ENCODE measurements at places on chromosomes 4 and X.
A peak's percentile ranks its signal among the peaks of the same experiment; 100 is the strongest.

DNA sequence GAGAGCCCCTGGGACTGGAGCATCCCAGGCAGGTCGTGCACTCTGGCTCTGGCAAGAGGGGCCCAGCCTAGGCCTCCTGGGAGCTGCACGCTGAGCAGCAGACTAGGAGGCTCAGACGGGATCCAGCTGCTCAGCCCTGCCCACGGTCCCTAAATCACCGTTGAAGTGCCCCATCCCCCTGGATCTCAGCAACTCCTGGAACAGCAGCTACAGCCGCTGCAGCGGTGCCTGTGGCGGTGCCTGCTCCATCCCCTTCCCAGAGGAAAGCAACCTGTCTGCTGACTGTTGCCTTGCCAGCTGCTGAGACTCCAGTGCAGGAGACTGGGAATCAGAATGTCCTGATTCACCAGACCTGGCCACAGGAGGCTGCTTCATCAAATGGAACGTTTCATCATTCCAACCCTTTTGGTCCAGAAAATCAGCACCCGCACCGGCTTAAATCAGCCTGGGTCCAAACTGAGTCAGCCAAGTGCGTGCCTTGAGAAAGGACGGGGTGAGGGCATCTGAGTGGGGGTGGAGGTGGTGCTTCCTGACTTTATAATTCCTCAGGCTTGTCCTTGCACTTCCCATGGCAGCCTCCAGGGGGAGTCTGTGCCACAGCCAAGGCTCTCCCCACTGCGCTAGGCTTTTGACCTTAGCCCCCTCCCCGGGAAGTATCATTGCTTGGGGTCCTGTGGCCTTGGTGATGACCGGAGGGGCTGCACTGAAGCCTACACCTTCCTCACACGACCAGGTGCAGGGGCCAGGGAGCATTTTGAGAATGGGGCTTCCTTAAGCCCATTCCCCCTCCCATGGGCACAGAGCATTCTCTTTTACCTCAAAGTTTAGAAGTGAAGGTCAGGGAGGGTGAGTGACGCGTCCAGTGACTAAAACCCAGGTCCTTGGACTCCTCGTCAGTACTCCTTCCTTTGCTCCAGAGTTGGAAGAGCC is 6.5 kb downstream of the ZNF185 start:
- DNase-seq = peak; percentile 30

- no peak for DNase-seq
These were observed 2.7 kb downstream of the L1CAM start for GRCh38 chrX:153883163-153883843.

GRCh38 chr4:52241916-52242315 is 190.8 kb downstream of the SPATA18 start:
- DNase-seq = no peak

DNA sequence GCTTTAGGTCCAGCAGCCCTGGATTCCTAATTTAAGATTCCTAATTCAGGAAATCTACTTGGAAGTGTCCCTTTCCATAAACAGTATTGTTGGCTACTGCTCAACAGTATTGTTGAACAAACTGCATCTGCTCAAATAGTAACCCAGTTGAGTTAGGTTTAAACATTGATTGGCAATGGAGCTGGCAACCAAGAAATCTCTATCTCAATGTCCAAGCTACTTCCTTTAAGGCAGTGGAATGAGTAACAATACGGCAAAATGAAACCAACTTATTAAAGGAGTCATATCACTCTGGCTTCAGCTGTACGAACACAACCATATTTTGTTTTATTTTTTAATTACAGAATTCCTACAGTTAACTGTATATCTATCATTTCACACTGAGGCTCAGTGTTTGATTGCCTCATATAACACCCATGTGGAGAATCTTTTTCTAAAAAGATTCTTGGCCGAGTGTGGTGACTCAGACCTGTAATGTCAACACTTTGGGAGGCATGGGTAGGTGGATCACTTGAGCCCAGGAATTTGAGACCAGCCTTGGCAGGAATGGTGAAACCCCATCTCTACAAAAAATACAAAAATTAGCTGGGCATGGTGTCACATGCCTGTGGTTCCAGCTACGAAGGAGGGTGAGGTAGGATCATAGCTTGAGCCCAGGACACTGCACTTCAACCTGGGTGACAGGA is 71.7 kb upstream of the IL13RA1 start:
- no peak for DNase-seq

- no peak for DNase-seq
These were observed 8.8 kb downstream of the MAEA start for GRCh38 chr4:1298461-1298860.

DNA sequence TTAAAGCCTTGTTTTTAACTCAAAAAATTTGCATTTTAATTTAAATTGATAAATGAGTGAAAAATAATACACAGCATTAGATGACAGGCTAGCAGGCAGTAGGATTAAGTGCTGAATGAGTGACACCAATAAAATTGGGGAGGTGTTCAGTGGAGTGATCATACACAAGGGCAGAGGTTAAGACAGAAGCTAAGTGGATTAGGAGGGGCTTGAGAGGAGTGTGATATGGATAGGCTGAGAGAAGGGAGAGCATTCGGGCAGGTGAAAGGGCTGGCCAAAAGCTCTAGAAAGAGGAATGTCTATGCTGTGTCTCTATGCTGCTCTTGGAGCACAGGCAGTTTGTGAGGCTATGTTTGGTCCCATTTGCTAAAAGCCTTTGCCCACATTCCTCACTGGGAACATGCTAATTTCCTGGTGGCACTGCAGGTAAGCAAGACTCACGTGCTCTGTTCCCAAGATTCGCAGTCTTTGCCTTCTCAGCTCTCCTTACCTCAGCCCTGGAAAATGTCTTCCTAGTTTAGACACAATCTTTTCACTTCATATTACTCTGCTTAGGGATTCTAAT is 52.8 kb upstream of the CCSER1 start:
- DNase-seq = no peak

- DNase-seq = no peak
These were observed 114.4 kb upstream of the STOX2 start for GRCh38 chr4:183790661-183791060.

GRCh38 chr4:167088115-167088514 is 146.2 kb downstream of the SPOCK3 start:
- no peak for DNase-seq

DNA sequence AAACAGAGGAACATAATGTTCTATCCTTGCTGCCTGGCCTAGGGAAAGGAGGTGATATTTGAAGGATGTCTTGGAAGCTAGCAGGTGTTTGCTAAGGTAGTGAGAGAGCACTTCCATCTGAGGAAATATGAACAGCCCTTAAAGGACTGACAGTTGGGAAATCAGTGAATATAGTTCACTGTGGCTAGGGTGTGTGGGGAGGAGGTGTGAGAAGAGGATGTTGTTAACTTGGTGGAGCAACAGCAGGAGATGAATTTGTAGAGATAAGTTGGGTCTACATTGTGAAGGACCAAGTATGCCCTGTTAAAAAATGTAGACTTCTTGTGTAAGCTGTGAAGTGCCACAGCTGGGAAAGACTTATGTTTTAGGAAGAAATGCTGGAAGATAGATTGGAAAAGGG is 25.5 kb downstream of the TBC1D19 start:
- DNase-seq = no peak

GRCh38 chrX:115047715-115048114 is 30.3 kb upstream of the IL13RA2 start:
- DNase-seq = no peak

GRCh38 chrX:109760209-109760921 is 27.3 kb upstream of the ACSL4 start:
- no peak for DNase-seq

- DNase-seq = no peak
These were observed 664.3 kb downstream of the RPA4 start for GRCh38 chrX:97547877-97548578.

DNA sequence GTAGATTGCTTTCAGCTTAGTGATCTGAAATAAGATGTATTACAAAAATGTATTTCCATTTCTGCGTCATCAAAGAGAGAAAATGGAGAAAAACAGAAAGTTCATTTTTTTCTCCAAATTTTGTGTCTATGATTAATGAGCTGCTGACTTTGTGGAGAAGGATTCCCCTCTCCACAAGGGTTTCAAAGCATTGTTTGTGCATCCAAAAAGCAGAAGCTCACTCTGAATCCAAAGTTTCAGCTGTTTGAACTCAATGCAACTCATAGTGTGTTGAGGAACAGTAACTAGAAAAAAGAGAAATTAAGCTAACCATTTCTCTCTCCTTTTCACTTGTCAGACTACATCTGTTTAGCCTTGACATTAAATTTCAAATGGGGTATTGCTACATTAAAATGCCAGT is 62.9 kb upstream of the SLC7A11 start:
- DNase-seq = no peak

DNA sequence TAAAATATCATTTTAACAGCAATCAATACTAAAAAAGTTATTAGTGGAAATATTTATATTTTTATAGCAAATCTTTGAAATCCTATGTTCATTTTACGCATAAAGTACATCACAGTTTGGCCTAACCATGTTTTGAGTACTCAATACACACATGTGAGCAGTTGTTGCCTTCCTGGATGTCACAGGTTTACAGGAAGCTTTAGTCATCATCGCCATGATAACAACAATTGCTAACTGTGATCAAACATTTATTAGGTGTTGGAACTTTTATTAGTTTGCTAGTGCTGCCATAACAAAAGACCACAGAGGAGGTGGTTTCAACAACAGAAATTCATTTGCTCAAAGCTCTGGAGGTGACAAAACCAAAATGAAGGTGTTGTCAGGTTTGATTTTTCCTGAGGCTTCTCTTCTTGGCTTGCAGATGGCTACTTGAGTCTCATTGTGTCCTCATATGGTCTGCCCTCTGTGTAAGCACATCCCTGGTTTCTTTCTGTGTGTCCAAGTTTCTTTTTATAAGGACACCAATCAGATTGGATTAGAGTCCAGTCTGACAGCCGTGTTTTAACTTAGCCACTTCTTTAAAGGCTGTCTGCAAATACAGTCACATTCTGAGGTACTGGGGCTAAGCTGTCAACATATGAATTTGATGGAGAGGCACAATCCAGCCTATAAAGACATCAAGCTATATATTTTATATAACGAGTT is 43.1 kb upstream of the BOD1L1 start:
- DNase-seq = no peak

DNA sequence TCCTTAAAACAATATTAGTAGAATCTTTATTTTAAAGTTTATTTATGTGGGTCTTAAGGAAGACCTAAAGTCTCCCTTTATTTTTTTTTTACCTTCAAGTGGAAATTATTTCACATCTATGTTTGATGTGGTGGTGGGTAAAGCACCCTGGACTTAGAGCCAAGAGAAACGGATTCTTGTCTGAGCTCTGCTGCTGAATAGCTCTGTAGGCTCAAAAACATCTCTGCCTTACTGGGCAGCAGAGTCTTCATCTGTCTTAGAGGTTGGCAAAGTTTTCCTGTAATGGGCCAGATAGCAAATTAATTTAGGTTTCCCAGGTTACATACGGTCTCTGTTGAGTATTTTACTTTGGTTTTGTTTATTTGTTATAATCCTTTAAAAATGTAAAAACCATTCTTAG is 136.5 kb downstream of the CEP135 start:
- DNase-seq = no peak

- DNase-seq = no peak
These were observed 94.6 kb upstream of the GALNT7 start for GRCh38 chr4:173073939-173074500.

DNA sequence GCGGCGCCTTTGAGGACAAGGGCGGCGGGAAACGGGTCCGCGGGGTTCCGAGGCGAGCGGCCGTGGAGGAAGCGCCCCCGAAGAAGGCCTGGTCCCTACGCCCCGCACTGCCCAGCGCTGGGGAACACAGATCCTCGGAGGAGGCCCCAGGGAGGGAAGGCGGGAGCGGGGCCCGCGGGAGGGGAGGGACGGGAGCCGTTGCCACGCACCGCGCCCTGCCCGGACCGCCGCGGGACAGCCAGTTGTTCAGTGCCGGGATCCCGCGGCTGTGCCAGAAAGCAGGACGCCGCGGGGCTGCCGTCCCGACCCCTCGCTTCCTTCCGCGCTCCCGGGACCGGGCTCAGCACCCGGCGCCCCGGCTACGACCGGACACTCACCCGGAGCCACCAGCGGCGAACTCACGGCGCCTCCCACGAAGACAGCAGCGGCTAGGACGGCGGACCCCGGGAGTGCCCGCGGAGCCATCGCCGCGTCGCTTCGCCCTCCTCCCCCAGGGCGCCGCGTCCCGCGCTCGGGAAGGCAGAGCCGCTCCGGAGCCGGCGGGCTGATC is 278 bp downstream of the RELL1 start:
- DNase-seq = no peak

- no peak for DNase-seq
These were observed 2.2 kb downstream of the LRPAP1 start for GRCh38 chr4:3530051-3530450.

- DNase-seq = no peak
These were observed 10.6 kb upstream of the IRAK1 start for GRCh38 chrX:154030266-154030665.

GRCh38 chr4:158993891-158994290 is 109.0 kb upstream of the RAPGEF2 start:
- no peak for DNase-seq

DNA sequence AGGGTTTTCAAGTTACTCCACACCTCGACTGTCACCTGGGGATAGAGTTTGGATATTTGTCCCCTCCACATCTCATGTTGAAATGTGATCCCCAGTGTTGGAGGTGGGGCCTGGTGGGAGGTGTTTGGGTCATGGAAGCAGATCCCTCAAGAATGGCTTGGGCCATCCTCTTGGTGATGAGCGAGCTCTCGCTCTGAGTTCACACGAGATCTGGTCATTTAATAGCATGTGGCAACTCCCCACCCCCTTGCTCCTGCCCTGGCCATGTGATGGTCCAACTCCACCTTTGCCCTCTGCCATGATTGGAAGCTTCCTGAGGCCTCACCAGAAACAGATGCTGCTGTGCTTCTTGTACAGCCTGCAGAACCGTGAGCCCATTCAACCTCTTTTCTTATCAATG is 8.3 kb downstream of the CTAG1A start:
- no peak for DNase-seq

- DNase-seq = no peak
These were observed 208.3 kb upstream of the JADE1 start for GRCh38 chr4:128600996-128601871.

GRCh38 chr4:87913896-87914295 is 61.6 kb upstream of the SPP1 start:
- no peak for DNase-seq

DNA sequence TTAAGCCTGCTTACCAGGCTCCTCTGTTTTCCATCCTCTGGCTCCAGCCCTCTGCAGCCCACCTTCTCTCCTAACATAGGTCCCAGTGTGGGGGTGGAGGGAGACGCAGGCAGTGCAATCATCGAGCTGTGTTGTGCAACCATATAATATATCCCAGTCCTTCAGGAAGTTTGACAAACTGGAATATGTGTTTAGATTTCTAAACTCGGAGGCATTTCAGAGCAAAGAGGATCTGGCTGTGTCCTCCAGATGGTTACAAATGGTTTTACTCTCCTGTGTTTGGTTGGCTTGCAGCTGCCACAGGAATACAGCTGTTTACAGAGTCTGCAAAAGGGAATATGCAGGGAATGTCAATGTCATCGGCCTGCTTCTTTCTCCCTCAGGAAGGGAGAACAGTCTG is 195.3 kb upstream of the LNX1 start:
- DNase-seq = no peak

GRCh38 chr4:24565054-24565453 is 19.3 kb downstream of the DHX15 start:
- DNase-seq = no peak

GRCh38 chrX:148609515-148610327 is 109.3 kb downstream of the AFF2 start:
- no peak for DNase-seq
